A549 (cell line): ENCODE measurements at places on chromosomes 13 and 19. TPM values are rescaled to one million over a fixed set of nuclear protein-coding genes. Genes with fewer than 3 reads are reported as not detected.
A peak's percentile ranks its signal among the peaks of the same experiment; 100 is the strongest.

Gene KIR2DL4
- polyA plus RNA-seq = not detected in 3 replicates

DNA sequence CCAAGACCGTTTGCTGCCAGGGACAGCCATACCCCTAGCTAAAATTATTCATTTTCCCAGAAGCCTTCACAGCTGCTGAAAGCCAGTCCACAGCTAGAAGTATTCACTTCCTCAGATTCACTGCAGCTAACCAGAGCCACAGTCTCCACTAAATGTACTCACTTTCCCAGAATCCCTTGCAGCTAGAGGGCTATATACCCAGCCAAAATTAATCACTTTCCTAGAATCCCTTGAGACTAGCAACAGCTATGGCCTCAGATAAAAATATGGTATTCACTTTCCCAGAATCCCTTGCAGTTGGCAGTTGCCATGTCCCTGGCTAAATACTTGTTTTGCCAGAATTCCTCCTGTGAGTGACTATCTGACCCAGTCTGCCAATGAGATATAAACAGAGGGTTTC lies 13.8 kb upstream of the MEIS3 start:
- DNase-seq = no peak

Gene OPA3
- 13.8 to 15.9 TPM (median 15.6 TPM) in 3 replicates for polyA plus RNA-seq

DNA sequence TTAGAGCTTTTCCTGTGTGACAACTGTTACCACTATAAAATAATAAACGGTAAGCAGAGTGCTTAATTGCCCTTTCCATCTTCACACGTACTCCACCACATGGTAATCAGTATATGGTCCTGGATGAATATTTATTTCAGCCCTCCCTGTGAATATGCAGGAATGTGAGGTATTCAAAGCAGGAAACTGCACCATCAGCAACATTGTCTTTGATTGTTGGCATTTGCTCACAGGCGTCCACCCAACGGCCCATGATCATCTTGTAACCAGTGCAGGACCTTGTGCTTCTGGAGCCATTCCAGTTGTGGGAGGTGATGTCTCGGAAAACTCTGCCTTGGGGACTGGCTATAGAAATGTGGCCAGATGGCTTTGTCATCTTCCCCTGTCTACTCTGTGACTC lies 132.6 kb downstream of the COG6 start:
- DNase-seq = no peak

Gene CRX
- polyA plus RNA-seq = not detected in 3 replicates

GRCh38 chr13:95217920-95218830 lies 83.1 kb downstream of the ABCC4 start:
- DNase-seq = no peak

Gene TBC1D17
- polyA plus RNA-seq = 26.6 to 44.8 TPM (median 41.5 TPM) in 3 replicates

Gene PTPRS
- 38.8 to 44.7 TPM (median 41.6 TPM) in 3 replicates for polyA plus RNA-seq

Gene ZIK1
- 0.03 TPM in 1 of 3 replicates, not detected in the others for polyA plus RNA-seq

- peak; percentile 11 for DNase-seq
Observed at GRCh38 chr13:22740264-22740663, 440.5 kb upstream of the SGCG start.

DNA sequence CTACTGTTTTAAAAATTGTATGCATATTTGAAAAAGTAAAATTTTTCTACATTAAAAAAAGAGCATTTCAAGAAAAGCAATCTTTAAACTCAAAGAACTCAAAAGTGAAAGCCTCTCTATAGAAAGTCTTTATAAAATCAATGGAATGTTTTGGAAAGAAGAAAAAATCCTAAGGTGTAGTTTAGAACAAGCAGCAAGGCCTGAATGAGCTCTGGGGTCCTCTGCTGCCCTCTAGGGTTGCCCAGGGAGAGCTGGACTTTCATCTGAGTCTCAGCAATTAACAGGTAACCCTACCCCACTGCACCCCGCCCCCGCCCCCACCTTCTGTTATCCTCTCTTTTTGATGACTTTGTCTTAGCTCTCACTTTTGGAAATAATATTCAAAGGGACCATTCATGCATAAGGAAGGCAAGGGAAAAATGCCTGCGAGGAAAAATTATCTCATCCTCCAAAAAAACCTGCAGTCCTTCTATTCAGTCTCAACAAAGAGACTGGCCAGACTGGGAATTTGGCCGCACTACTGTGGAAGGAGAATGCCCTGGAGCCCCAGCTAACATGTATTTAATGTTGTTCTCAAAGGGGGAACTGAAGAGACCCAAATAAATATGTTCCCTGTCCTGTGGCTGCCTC lies 24.1 kb downstream of the SLC25A30 start:
- DNase-seq = peak; percentile 58

DNA sequence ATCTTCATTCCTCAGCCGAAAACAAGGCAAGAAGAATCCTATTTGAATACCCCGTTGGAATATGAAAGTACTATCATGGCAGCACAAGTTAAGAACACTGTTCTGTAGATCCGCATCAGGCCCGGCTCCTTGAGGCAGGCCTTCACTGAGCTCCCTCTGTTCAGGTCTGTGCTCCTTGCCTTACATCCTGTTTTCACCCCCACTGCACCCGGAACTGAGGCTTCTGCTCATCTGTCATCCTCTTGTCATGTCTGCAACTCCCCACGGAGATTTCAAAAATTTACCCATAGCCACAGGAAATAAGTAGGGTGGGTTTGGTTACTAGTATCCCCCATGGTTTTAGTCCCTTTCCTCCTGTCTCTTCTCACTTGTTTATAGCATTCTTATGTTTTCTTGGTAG lies 861.9 kb downstream of the GPC5 start:
- no peak for DNase-seq

Gene MBD3L3
- not detected in 3 replicates for polyA plus RNA-seq

Gene KRTDAP
- polyA plus RNA-seq = not detected in 3 replicates

Gene DDX39A
- 110 to 118 TPM (median 112 TPM) in 3 replicates for polyA plus RNA-seq

DNA sequence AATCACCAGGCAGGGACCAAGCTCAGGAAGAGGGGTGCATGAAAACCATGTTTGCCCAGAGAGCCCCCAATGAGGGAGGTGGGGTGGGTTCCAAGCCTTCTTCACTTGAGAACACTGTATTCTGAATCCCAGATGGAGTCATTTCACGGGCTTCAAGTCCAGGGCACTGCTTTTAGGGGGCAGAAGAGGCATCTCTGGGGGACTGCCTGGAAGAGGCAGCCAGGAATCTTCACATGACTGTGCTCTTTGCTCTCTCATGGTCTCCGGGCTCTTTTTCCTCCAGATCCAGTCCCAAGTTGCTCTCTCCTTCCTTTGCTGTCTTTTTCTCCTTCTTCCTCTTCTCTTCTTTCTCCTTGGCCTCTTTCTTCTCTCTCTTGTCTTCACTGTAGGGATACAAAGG lies 5.7 kb downstream of the SMIM24 start:
- no peak for DNase-seq

DNA sequence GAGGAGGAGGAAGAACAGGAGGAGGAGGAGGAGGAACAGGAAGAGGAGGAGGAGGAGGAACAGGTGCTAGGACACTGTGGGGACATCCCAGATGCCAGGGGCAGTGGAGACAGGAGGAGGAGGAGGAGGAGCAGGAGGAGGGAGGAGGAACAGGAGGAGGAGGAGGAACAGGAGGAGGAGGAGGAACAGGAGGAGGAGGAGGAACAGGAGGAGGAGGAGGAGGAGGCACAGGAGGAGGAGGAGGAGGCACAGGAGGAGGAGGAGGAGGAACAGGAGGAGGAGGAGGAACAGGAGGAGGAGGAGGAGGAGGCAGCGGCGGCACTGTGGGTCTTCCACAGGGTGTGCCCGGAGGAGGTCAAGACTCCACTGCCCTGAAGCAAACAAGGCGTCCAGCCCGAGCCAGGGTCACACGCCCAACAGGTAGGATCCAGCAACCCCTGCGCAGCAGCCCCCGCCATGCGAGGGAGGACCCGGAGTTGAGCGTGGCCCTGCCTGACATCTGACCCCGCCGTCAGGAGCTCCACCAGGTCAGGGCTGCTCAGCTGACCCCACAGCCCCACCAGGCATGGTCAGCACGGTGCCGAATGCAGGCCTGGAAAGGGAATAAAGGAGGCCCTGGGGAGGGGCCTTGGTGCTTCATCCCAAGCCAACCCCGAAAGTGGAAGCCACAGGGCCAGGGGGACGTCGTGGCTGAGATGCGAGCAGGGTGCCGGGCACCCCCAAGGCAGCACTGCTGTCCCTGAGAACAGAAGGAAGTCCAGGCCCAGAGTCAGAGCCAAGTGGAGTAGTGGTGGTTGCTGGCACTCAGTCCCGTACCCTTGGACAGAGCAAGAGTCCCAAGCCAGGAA lies 9.2 kb downstream of the SBNO2 start:
- no peak for DNase-seq

DNA sequence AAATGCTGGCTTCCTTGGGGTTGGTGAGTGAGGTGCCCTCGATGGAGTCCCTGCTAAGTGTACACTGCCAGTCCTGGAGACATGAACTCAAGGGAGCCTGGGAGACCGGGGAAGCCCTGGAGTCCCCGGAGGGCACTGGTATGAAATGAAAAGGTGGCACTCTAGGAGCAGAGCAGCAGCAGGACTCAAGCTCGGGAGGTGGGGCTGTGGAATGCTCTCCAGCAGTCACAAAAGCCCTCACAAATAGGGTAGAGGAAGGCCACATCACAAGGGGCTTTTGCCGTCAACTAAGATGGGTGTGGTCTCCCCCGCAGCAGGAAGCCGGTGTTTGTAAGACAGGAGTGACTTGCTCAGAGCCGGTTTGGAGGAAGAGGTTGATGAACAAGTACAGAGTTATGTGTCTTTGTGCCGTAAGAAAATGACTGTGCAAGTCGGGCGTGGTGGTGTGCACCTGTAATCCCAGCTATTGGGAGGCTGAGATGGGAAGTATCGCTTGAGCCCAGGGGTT lies 19.3 kb downstream of the CCNE1 start:
- DNase-seq = no peak

DNA sequence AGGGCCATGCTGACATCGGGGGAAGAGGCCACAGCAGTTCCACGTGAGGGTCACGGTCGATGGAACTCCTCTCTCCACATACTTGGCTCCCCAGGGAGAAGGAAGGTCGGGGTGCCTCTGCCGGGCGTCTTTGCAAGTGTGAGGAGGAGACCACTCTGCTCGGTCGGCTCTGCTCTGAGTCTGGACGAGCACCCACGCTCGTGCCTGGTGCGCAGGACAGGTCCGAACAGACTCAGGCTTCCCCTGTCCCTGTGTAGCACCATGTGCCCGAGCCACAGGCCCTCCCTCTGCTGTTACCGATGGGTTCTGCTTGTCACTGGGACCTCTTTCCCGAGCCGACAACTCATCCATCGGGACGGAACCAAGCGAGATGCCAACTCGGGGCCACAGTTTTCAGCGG lies 35.1 kb downstream of the TMEM255B start:
- no peak for DNase-seq

Gene TTC9B
- 0.04 TPM in 1 of 3 replicates, not detected in the others for polyA plus RNA-seq

GRCh38 chr13:60370343-60370742 lies 26.7 kb upstream of the TDRD3 start:
- DNase-seq = no peak

- no peak for DNase-seq
Observed at GRCh38 chr13:84641491-84641890, 759.2 kb upstream of the SLITRK1 start.
